D341Med (cell line): ENCODE measurements at places on chromosomes 3 and 15.

DNA sequence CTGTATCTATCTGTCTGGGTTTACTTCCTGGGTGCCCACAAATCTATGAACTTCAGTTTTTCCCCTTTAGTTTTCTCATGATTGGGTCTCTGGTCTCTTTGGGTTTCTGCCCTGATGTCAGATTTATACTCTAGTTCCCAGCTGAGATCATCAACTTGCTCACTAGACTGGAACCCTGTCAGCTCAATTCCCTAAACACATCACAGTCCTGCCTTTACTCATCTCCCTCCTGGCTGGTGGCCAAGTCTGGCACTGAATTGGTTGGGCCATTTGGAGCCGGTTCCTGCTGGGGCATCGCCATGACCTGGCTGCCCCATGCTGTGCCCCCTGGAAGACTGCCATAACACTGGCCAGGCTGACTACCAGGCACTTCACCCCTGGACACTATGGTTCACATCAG lies 345.3 kb downstream of the CHST2 start:
- no peak for DNase-seq

GRCh38 chr3:134753999-134754742 lies 40.9 kb upstream of the EPHB1 start:
- DNase-seq = no peak

DNA sequence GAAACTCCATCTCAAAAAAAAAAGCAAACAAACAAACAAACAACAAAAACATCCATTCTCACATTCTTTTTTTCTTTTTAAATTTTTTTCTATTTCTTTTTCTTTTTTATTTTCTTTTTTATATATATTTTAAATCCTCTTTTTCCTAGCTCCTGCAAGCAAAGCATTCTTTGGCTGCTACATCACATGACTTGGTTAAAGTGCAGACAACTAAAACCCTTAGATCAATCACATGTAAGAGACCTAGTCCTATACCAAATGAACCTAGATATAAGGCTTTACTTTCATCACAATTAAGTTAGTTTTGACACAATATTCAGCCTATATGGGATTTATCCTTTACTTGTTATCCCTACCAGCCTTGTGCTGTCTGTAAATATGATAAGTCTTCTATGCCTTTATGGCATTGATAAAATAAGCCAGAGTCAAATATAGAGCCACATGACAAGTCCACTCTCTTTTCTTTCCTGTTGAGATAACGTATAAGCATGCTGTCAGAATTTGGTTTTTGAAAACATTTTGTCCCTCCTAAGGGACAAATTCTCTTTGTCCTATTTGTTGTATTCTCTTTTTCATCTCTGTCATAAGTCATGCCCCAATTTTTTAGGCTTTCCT lies 11.3 kb downstream of the UBR1 start:
- DNase-seq = no peak

DNA sequence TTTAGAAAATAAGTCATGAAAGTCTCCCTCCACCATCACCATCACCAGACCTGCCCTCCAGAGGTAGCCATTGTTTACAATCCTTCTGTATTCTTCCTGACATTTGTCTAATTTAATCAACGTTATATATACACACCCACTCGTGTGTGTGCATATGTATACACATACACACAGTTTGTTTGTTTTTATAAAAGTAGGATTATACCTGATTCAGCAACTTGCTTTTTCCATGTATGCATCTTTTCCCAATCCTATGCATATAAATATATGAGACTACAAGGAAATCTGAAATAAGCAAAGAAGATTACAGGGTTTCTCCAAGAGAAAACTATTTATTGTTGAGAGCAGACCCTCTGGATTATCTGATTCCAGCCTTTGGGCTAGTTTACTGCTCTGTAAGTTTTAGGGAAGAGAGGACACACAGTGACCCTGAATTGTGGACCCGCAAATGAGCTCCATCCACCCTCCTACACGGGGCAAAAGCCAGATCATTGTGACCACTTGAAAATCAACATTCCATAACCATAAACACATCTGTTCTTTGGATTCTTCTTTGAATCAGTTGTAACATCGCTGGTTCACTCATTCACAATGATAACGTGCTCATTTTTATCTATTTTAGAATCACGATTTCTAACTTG lies 104.3 kb downstream of the CPN2 start:
- no peak for DNase-seq

GRCh38 chr15:56919609-56920366 lies 1.3 kb downstream of the TCF12 start:
- peak; percentile 76 for DNase-seq

DNA sequence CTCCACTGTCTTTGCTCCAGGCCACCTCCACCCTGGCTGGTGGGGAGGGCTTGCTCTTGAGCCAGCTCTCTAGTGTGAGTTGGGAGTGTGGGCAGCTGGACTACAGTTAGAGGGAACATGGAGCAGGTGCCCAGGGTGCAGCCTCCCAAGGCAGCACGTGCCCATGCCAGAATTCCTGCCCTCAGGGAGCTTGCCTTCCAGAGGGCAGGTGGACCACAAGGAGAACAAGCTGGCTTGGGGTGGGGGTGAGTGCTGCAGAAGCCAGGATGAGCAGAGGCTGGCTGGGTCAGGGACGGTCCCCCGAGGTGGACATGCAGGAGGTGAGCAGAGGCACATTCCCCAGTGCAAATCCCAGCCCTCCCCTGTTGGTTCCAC lies 89.5 kb downstream of the VGLL4 start:
- no peak for DNase-seq

DNA sequence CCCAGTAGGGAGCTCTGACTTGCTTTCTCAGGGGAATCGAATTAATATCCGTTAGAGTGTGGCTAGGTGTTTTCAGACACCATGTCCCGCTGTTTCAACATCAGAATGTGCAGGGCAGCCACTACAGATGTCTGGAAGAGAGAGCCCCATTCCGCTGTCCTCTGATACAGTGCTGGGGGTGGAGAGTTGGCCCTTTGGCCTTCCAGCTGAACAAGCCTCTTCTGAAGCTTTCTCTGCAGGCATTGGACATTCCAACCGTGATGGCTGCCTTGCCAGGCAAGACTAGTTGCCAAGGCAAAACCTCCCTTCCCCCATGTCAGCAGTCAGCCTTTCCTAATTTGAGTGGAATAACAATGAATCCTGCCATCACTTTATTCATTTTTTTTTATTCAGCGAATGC lies 1.5 kb downstream of the FAH start:
- no peak for DNase-seq
